Smooth muscle cell of the brain vasculature (primary cell): ENCODE measurements at places on chromosomes 3 and 15.

DNA sequence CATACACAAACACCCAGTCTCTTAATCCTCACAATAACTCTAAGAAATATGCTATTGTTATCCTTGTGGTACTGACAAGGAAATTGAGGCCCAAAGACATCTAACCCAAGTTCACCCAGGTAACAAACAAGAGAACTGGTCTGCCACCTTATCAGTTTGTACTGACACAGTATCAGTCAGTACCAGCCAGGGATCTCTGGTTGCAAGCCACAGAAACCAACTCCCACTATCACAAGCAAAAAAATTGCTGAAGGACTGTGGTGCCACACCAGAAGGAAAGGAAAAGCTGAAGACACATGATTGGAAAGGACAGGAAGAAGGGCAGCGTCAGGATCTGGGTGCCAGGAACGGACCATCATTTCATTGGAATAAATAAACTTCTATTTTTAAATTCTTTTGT is 63.8 kb upstream of the GLCE start:
- no peak for DNase-seq

DNA sequence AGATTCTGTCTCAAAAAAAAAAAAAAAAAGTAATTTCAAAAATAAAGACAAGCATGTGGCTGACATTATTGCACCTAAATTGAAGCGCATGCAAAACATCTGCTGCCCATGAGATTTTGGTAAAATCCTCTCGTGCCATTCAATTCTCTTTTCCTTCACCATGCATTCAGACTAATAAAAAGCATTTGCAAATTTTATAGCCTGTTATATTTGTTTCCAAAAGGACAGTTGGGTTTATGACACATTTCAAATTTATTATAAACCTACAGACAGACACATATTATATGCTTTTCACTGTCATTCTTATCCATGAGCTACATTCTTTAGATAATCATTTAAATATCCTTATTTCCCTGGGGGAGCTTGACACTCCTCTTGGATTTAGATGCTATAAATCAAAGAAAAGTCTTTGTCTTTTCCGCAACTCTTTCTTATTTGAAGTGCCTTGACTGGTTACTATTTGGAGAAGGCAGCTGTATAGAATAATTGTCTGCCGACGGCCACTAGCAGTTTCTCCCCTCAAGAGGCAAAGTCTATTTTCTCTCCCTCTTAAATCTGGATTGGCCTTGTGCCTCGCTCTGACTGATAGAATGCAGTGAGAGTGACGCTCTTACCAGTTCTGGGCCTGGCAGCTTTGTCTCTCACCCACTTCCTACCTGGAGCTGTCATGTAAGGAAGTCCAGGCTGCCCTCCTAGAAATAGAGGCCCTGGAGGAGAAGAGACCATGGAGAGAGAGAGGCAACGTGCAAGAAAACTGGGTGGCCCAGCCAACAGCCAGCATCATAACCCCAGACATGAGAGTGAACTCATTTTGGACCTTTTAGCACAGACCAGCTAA is 6.8 kb upstream of the LRIG1 start:
- DNase-seq, result no peak

- no peak for DNase-seq
These were observed 23.1 kb downstream of the LRRC31 start for GRCh38 chr3:169846458-169847193.

- DNase-seq, result no peak
These were observed 69.3 kb downstream of the CLSTN2 start for GRCh38 chr3:140004271-140004670.

DNA sequence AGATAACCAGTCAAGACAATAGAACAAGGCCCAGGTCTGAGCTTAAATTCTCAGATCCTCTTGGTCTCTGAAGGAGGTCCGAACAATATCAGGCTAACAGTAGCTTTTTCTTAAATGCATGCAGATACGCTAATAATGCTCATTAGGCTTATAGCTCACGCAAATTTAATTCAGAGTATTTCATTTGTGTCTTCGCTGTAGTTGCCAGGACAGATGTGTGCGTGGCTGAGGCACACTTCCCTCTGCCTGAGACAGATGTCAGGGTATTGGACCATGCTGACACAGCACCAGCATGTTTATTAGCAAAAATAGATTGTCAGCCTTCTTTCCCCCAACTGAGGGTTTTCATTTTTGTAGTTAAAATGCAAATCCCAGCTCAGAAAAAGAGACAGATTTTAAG is 102.9 kb upstream of the BFSP2 start:
- DNase-seq, result no peak

GRCh38 chr3:9583371-9583770 is 29.7 kb upstream of the LHFPL4 start:
- DNase-seq, result no peak

DNA sequence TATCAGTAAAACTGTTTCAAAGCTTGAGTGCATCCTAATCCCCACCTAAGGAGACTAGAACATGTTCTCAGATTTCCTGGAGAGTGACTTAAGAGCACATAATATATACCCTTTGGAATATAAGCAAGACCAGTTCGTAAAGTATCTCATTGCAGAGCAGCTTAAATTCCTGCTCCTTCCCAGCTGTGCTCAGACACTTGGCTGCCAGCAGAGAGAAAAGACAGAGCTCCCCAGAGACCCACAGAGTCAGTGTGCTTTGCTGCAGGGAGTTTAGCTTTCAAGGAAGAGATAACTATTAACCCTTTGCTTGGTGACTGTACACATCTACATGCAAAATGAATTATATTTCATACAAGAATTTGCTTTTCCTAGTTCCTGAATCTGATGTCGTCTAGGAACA is 338.1 kb upstream of the ARHGEF26 start:
- peak; percentile 2 for DNase-seq
